ENCODE measurements at places on chromosomes 11 and 22.
A peak's percentile ranks its signal among the peaks of the same experiment; 100 is the strongest.

DNA sequence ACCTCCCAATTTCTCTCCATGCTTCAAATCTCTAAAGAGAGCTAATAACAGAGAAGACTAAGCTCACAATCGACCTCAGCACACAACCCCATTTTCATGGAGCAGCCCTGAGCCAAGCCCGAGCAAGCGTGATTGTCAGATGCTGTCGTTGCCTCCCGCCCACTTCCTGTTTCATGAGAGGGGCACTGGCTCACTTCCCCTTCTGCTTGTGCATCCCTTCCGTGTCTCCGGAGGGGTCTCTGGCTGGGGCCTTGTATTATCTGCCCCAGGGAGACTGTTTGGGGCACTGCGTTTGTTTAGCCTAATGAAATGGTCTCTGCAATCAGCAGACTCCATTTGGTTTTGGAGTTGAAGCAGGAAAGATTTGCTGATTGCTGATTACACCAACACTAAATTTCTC lies 181.3 kb upstream of the SEZ6L start:
- no peak for DNase-seq

- no peak for DNase-seq
Observed at GRCh38 chr11:12185914-12186313, 75.5 kb downstream of the MICAL2 start.

DNA sequence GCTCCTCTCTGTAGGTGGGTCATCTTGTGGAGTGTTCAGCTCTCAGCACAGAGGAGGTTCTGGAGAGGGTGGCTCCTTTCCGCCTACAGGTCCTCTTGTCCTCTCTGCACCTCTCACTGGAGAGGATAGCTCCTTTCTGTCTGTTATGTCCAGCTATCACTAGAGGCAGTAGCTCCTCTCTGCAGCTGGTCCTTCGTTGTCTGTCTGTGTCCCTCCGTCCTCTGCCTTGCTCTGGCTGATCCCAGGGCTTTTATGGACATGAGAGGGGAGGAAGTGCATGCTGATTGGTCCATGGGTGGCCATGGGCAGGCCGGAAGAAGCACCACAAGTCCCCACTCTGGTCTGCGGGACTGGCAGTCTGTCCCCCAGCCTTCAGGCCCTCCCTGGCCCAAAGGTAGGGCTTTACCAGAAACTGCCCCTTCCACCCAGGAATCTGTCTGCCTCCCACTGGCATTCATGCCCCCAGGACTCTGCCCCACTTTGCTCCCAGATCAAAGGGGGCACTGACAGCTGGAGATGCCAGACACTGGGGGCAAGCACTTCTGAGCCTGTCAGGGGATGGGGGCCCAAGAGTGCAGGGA lies 38.6 kb upstream of the CALCB start:
- DNase-seq, result no peak

DNA sequence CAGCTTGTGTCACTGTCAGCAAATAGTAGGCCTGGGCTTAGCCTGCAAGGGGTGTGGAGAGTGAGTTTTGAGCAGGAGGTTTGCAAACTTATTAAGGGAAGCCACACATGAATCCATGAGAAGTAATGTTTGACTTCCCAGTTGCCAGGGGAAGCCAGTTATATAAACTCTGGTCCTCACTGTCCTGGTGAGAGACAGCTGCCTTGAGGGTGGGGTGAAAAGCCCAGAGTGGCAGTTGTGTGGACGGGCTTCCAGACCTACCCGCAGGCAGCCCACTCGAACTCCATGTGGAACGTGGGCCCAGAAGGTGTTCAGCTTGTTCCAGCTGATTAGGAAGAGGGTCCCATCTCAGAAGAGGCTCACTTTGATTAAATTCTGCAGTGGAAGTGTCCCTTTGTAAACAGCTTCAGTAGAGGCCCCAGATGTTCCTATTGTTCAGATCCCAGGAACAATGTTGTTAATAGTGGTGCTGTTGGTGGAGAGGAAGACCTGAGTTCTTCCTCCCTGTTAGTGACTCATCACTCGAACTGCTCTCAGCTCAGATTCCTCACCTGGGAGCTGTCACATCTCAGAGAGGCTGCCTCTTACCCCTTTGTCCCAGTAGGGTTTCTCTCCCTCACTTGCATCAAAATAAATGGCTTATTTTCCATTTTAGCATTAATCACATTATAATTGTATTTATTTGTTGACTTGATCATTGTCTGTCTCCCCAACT lies 63.4 kb downstream of the GRAMD1B start:
- DNase-seq, result no peak

- no peak for DNase-seq
Observed at GRCh38 chr22:23055449-23056179, 14.7 kb upstream of the GNAZ start.

DNA sequence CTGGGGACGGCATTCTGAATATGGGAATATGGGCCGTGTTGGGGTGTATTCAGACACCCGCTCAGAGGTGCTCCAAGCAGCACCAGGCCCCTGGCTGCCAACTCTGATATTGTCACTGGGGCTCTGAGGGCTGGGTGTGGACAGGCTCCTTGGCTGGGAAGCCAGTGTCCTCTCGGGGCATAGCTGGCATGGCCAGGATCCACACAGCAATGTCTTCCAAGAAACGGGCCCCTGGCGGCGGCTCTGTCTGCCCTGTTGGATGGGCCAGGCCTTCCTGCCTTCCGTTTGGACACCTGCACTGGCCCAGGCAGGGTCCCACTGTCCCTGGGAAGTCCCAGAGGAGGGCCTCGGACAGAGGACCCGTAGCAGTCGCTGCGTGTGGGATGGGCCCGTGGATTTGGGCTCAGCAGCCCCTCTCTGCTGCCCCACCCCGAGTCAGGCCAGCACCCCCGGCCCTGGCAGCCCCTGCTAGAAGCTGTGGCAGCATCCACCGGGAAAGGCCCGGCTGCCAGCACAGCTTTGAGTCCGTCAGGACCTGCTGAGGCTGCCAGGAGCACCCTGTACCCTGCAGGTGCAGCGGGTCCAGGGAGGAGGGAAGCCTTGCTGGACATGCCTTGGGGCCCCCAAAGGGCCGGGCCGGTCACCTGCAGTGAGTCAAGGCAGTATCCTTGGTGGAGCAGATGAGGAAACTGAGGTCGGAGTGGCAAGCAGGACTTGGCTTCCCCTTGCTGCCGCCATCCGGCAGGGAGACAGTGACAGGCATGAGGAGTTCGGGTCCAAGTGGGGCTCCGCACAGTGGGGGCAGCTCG lies 4.1 kb downstream of the PANX2 start:
- DNase-seq, result no peak

DNA sequence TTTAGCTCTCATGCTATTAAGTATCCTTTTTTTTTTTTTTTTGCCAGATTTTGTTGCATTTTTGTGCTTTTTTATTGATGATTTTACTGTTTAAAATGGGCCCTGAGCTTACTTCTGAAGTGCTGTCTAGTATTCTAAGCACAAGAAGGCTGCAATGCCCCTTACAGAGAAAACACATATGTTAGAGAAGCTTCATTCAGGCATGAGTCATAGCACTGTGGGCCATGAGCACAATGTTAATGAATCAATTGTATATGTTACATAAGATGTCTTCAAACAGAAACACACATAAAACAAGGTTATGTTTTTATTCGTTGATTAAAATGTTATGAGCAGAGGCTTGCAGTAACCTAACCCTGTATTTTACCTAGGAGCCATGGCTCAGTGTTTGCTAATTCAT lies 117.8 kb upstream of the C11orf87 start:
- no peak for DNase-seq

DNA sequence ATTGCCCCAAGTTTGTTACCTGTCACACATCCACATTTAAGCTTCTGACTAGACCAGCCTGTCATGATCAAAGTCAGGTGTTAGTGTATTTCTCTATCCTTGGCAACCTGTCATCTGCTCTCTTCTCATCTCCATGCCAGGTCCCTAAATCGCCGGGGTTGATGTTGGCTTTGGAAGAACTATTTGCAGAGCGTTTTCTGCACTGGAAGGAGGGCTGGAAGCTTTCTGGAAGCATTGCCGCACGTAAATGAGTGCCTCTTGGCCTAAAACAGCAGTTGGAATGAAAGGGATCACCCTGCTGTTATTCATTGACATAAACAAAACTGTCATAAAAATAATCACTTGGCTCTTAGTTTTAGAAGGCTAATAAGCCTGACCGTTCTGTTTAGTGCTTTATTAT lies 1.4 kb downstream of the TTC12 start:
- no peak for DNase-seq

GRCh38 chr22:42814215-42814614 lies 42.9 kb downstream of the ARFGAP3 start:
- DNase-seq, result no peak

- no peak for DNase-seq
Observed at GRCh38 chr11:118051611-118052461, 25.0 kb upstream of the TMPRSS4 start.

DNA sequence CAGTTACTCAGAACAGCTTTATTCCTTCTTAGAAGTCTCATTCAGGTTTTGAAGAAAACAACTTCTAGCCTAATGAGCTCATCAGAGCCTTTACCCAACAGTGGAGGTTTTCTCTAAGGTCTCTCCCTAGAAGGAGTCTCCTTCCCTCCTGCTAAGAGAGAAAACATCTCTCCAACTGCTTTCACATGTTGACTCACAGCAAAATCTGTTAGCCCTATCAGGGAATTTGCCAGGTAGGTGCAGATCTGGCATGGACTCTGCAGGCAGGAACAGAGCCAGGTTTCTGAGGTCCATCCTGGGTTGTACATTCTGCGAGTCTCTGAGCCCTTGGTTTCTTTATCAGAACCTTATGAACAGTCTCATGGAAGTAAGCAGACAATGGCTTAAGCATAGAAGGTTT lies 214.4 kb downstream of the HIPK3 start:
- no peak for DNase-seq

GRCh38 chr11:10659339-10660216 lies 34.0 kb downstream of the IRAG1 start:
- peak; percentile 87 for DNase-seq

DNA sequence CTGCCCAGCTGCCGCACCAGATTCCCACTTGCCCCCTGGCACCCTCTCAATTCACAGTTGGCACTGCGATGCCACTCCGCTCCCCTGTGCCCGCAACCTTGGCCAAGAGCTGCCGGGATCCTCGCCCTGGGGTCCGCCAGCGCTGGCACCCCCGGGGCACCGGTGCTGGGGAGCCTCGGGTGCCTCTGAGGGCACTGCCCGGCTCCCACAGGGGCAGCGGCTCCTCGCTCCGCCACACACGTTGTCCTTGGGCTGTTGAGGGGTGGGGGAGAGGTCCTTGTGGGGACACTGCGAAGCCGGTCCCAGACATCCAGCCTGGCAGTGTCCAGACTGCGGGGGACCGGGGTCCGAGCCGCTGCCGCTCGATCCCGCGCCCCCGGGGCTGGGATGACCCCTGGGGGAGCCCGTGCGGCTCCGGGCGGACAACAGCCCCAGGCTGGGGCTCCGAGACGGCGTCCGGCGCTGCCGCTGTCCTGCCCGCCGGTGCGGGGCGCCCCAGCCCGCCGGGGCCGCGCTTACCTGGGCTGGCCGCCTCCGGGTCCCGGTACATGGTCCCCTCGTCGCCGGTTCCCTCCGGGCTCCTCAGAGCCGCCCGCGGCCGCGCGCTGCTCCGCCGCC lies 496 bp downstream of the SYT7 start:
- DNase-seq, result no peak

GRCh38 chr11:122746611-122747244 lies 91.2 kb downstream of the UBASH3B start:
- no peak for DNase-seq

GRCh38 chr11:92045301-92045700 lies 179.3 kb upstream of the FAT3 start:
- no peak for DNase-seq

GRCh38 chr22:28999510-28999909 lies 62.1 kb downstream of the C22orf31 start:
- no peak for DNase-seq

DNA sequence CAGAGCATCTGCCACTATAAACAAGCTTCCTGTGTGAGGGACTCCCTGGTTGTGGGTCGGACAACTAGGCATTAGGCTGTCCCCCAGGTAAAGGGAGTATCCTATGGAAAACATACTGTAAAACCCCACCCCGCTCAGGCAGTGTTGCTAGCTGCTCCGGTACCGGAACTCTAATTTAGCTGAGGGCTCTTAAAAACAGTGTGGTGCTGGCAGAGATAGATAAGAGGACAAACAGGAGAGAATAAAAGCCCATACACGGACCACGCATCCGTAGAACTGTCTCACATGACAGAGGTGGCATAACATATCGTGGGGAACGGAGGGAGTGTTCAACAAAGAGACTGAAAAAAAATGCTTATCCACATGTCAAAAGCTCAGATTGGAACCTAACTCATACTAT lies 3.4 kb upstream of the MOGAT2 start:
- no peak for DNase-seq

- no peak for DNase-seq
Observed at GRCh38 chr11:35536470-35536869, 11.1 kb upstream of the PAMR1 start.

- no peak for DNase-seq
Observed at GRCh38 chr11:102546923-102547471, 16.4 kb upstream of the MMP7 start.

- DNase-seq, result no peak
Observed at GRCh38 chr11:63240791-63241379, 2.5 kb downstream of the SLC22A25 start.

DNA sequence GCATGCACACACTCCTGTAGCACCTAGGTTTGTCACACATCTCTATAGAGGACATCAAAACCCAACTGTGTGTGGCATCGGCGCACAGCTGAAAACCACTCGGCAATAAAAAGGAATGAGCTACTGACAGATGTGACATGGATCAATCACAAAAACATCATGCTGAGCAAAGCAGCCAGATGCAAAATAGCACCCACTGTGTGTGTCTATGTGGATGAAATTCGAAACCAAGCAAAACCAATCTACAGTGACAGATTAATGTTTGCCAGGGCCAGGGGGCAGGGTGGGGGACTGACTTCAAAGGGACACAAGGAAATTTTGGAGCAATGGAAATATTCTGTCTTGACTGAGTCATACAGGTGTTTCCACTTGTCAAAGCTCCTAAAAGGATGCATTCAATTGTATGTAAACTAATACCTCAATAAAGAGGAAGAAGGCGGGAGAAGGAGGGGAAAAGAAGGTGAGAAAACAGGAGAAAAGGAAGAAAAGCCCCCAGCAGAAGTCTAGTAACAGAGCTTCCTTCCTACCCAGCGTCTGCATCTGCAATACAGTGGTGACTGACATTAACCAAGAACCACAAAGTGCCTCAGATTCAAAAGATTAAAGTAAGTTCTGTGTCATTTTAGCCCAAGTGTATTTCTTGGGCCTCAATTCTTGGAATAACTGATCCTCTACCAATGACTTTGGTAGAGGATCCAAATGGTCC lies 49.8 kb downstream of the PACSIN2 start:
- no peak for DNase-seq

DNA sequence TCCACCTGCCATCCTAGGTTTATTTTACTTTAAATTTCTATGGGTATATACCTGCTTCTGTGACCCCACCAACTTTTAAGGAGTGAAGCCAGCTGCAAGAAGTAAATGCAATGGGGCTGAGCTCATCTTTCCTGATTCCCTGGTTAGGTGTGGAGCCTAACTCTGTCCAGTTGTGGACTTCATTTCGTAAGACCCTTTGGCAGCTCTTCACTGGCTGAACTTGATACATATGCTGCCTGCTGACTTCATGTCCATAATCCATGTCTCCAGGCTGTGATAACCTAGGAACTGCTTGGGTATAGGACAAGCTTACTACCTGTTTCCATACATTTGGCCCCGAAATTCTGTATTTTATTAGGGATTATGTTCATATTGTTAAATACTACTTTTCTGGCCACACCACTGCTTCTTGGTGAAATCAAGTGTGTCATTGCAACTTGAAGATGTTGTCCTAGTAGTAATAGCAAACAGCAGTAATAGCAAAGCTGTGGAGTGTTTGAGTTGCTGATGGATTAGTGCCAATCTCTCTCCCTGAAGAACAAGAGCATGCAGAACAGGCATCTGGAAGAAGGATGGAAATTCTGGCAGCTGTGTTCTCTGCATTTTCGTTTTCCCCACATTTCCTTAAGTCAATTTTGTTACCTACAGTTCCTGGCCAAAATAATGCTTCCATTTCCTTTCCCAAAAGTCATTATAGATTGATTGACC lies 31.2 kb downstream of the LDLRAD3 start:
- DNase-seq, result no peak

All from HS-27A (cell line).